ENCODE measurements at places on chromosomes 4 and X.

GRCh38 chrX:148865277-148866210, 365.1 kb downstream of the AFF2 start:
- no peak for DNase-seq

DNA sequence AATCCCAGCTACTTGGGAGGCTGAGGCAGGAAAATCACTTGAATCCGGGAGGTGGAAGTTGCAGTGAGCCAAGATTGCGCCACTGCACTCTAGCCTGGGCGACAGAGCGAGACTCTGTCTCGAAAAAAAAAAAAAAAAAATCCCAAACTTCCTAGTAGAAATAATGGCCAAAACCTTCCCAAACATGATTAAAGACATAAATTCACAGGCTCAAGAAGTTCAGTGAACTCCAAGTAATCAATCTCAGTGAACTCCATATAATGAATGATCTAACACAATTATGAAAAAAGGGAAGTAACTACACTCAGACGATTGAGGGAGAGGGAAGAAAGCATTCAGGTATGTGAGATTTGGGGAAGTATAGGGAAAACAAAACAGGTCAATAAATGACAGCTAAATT, 6.5 kb downstream of the FUNDC1 start:
- no peak for DNase-seq

DNA sequence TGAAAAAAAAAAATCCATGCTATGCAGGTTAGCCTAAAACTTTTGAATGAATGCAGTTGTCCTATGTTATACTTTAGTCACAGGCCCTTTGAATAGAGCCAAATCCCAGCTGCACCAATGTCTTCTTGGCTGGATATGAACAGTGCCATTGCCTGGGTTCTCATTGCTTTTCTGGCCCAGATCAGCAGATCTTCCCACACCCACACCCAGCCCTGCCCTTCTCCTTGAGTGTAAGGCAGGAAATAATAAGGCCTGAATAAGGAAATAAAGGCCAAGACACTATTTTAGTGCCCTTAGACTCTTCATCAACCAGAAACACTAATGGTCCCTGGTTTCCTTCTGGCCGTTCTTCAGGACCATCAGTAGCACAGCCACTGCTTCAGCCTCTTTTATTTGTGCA, 66.6 kb downstream of the USP38 start:
- no peak for DNase-seq

- DNase-seq = no peak
These were observed 2.5 kb upstream of the HTRA3 start for GRCh38 chr4:8267077-8267476.

DNA sequence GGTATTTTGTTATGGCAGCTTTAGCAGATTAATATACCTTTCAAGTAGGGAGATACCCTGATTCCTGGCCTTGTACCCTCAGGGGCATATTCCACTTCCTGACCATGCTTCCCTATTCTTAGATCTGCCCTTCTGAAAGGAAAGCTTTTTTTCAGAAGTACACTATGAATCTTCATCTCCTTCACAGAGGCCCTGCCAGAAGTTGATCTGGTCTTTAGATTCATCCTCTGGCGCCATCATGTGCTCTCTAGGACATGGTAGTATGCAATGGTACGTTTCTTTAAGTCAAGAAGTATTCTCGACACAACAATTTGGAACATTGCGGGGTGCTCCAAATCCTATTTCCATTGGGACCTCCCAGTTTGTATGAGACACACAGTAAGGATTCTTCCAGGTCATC, 39.6 kb upstream of the DIPK2B start:
- DNase-seq = no peak

DNA sequence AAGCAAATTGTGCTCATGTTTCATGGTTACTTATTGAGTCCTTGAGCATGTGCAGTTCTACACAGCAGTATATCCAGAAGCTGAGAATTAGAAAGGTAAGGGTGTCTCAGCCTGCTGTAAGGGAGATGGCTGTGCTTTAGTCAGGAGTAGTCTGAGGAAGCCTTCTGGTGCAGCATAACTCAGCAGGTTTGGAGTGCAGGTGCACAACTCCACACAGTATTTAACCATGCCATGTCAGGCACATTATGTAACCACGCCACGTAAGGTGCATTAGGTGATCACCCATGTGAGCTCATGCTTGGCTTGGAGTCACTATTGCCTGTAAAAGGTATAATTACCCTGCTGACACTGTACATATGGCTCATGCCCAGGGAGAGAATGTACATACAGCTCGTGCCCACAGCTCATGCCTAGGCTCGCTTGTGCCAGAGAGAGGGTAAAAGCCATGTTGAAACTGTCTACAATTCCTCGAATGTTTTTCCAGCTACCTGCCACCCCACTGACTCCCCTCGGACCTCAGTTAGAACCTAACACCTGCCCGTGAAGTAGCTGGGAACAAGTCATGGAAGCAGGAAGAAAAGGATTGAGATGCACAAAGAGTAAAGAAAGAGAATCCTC, 37.8 kb downstream of the UCHL1 start:
- no peak for DNase-seq

GRCh38 chr4:157372567-157372966, 152.0 kb downstream of the GRIA2 start:
- no peak for DNase-seq

- DNase-seq = no peak
These were observed 24.2 kb downstream of the NELFA start for GRCh38 chr4:1984406-1985191.

GRCh38 chr4:128332081-128332480, 44.5 kb upstream of the PGRMC2 start:
- no peak for DNase-seq

DNA sequence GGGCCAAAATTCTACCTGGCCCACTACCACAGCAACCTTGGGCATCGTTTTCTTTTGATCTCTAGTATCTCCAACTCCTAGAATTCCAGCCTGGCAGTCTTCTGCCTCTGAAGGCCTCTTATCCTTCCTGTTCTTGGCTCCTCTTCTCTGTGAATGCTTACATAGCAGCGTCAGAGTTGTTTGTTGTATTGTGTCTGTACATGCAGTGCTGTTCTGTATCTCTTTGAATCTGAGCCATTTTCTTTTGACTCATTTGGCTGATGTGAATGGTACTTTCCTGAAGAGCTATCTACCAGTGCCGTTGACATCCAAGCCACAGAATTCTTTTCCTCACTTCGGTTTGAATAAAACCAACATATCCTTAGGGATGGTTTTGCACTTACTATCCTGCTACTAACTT, 79.2 kb downstream of the TMEM164 start:
- DNase-seq = no peak

DNA sequence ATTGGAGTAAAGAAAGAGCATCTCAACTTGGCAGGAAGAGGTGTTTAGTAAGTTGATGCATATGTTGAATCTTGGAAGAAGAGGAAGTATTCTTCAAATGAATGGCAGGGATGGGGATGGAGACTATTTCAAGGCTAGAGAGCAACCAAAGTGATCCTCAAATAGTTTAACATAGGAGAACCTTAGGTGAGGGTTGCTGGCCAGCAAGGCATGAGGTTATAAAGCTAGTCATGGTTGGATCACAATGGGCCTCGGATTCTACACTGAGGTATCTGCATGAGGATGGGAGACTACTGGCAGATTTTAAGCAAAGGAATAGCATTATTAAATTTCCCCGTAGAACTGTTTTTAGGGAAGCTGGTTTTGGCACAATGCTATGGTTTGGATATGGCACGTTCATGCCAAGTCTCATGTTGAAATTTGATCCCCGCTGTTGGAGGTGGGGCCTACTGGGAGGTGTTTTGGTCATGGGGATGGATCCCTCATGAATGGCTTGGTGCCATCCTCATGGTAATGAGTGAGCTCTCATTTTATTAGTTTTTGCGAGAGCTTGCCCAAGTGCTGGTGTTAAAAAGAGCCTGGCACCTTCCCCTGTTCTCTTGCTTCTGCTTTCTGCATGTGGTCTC, 41.9 kb upstream of the ETNPPL start:
- DNase-seq = no peak

GRCh38 chr4:57110640-57111511, 691 bp upstream of the IGFBP7 start:
- DNase-seq = no peak

DNA sequence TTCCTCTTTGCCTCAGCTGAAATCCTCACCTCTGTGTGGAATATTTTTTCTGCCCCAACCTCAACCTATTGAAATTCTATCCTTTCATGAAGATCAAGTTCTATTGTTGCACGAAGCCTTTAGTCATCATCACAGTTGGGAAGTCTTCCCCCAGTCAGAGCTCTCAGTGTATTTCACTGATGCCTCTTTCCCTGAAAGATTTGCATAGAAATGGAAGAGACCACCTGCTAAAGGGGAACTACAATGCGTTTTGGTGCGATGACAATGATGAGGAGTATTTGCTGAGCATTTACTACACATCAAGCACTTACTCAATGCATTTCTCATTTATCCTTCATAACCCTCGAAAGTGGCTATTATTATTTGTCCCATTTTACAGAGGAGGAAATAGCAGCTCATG, 151.2 kb upstream of the KLF3 start:
- DNase-seq = no peak

GRCh38 chr4:163911891-163912290, 417.4 kb downstream of the TMA16 start:
- no peak for DNase-seq

DNA sequence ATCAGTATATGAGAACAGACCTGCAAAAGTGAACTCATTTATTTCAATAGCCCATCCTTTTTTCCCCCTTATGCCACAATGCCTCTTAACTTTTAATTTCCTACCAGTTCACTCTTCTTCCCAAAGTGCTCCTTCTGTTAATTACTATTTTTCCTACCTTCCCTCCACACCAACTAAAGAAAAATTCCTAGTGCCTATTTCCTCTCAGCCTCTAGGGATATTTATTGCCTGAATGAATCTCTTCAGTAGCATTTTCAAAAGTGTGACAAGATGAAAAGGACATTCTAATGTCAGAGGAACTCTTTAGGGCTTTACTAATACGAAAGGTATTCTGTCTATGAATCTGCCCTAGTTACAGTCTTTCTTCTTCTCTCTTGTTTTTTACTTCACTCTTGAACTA, 181.1 kb upstream of the SPRY1 start:
- no peak for DNase-seq

DNA sequence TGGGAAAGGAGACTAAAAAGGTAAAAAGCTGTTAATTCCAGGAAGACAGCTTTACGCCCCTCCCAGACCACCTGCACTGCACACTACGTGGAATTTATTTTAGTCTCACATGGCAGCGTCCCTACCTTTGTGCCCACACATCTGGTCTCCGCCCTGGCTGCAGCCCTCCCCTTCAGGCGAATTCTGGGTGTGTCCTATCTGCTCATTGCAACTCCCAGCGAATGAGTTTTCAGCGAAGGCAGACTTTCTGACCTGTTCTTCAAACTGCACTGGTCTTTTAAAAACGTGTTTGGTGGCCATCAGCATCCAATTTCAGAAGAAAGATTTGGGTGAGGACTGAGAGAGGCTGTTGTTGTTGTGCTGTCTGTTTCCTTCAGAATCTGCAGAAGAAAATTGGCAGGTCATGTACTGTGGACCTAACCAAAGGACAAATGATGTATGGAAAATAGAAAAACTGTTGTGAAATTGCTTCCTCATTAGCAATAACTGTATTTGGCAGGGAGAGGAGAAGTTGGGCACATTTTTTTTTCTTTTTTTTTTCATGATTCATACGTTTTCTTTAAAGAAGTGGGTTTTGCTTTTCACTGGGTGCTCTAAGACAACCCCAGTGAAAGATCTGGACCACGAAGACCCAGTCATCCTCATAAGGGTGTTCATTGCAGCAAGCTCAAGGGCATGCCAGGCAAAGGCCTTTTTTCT, 4.2 kb downstream of the TLR8 start:
- DNase-seq = no peak

- DNase-seq = no peak
These were observed 18.8 kb downstream of the RGN start for GRCh38 chrX:47097018-47097417.

DNA sequence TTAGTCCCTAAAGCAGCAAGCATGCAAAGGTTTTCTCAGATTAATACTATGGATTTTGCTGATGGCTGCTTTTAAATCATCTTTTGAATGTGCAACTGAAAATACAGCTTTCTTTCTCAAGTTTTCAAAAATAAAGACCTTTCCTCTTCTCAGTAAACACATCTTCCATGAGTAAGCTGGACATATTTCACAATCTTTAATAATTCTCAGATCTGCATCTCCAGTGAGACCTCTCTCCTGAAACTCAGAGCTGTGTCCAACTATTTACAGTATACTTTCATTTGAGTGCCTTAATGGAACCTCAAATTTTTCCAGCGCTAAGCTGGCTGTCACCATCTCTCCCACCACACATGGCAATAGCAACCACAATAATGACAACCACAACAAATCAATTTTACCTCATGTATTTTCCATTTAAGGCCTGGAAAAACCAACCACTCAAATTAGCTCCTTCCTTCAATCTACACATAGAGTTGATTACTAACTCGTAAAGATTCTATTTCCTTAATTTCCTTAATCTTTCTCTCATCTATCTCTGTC, 192.4 kb upstream of the RPL34 start:
- DNase-seq = no peak

DNA sequence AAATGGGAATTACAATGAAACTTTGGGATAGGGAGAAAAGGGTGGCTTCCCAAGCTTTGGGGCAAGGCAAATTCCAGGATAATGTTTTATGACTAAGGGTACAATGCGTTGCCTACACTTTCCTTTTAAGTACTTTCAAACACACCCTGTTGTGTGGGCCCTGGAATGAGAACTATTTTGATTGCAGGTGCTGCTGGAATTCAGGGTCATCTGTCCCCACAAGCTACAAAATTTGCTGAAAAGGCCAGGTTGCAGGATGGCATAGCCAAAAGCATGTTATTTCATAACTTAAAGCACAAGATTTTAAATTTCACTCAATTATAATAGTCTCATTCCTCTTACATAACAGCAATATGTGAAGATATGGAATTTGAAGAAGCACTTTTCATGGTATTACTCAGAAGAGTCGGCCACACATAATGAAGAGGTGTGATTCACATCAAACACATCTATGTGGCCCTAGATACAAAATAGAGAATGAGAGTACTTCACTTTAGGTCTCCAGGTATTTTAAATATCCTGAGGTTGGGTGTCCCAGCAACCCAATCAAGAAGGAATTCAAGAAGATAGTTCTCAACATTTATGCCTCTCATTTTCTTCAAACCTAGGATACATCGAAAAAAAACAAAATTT, 89.3 kb downstream of the APBB2 start:
- DNase-seq = no peak

DNA sequence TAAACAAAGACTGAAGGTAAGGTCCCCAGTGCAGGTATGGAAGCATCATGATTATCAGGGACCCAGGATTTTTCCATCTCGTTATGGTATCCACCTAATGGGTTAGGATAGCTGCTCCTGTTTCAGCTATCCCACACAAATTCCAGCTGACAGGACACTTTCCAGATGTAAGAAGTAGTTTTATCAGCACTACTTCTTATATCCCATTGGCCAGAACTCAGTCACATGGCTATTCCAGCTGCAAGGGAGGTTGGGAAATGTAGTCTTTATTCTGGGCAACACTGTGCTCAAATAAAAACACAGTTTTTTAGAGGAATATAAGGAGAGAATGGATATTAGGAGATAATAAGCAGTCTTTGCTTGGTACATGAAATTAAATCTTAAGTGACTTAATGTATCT, 96.7 kb downstream of the SRPX start:
- DNase-seq = no peak

GRCh38 chrX:111411983-111412382, at the start of gene DCX:
DCX (minus strand) TSS chrX:111412192; CDS start chrX:111410398, 1,794 bp downstream.
- no peak for DNase-seq

GRCh38 chr4:15413010-15413622, 14.7 kb upstream of the C1QTNF7 start:
- DNase-seq = no peak
